SJCRH30 (cell line): ENCODE measurements at places on chromosomes 5 and 9. TPM values are rescaled to one million over a fixed set of nuclear protein-coding genes. Genes with fewer than 3 reads are reported as not detected.

The CD72 gene
- not detected in 2 replicates for total RNA-seq

The TRAF1 gene
- total RNA-seq: 0.25 and 0.26 TPM in 2 replicates

The GABBR2 gene
- total RNA-seq: not detected in 2 replicates

The LCN9 gene
- not detected in 2 replicates for total RNA-seq

The CD180 gene
- not detected in 2 replicates for total RNA-seq

The SPATA31A5 gene
- not detected in 2 replicates for total RNA-seq

The ANP32B gene
- 40.7 and 45.7 TPM in 2 replicates for total RNA-seq

The HAVCR2 gene
- 0.99 and 1.1 TPM in 2 replicates for total RNA-seq

The FBN2 gene
- 43.8 and 45.1 TPM in 2 replicates for total RNA-seq

The ZDHHC11 gene
- 0.94 and 2.1 TPM in 2 replicates for total RNA-seq

The SLC6A19 gene
- total RNA-seq: not detected in 2 replicates

DNA sequence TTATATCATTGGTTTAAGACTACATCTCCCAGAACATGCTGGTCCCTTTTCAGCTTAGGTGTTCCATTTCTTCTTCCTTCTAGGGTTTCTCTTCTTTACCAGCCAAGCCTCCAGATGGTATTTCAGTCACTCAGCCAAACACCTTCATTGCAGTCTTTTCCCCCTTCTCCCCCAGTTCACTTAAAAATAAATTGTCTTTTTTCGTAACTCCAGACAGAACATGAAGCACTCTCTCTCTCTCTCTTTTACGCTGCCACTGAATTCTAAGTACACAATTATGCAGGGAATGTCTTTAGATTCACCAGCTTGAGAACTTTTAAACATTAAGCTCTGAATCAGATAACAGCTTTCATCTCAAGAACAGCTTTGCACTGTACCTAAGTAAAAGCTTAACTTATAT, 419.7 kb upstream of the BRINP1 start:
- DNase-seq: no peak

DNA sequence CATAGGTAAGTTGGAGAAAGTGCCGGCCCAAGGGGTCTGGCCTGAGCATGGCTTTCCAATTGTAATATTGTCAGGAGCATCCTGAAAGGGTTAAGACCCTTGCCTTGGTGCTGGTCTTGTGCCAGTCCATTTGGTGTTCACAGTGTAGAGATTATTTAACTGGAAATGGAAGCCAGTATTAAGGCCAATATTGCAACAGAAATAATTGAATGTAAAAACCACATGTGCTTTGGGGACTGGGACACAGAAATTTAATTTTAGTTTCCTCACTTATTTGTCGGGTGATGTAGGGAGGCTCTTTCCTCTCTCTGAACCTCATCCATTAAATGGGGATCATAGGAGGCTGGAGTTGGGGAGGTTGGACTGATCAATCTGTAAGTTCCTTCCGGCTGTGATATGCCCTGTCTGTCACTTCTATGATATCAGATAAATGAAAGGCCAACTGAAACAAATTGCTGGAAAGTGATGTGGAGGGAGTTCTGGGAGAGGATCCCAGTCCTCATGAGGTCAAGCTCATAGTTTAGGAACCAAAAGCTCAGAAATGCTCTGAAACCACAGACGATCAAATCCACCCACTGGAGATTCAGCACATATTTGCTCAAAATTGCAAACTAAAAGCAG, 54.8 kb upstream of the COL15A1 start:
- DNase-seq: no peak

DNA sequence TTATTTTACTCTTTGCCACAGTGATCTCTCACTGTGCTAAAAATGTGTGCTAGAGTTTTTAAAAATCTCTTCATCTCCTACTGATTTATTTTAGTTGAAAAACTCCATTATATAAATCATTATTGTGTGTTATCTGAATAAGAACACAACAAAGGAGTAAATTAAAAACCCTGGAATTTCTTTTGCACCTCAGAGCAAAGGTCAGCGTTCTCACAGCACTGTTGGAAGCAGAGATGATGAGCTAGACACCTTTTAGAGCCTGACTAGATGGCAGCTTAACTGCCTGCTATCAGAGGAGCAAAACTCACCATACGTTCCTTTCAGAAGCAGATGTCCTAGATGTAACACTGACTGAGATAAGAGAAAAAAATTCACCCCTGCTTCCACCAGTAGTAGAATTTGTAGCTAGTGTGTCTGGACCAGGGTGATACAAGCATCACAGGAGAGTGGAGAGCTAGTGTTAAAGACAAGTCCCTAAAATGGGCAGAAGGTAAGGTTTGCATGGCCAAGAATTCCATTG, 147.1 kb downstream of the ENTREP1 start:
- DNase-seq: no peak

GRCh38 chr5:104955479-104955878, 1392.9 kb upstream of the NUDT12 start:
- DNase-seq: no peak

- DNase-seq: no peak
Observed at GRCh38 chr5:178453224-178453623, 137.0 kb downstream of the COL23A1 start.

- DNase-seq: no peak
Observed at GRCh38 chr5:98419825-98420224, 353.6 kb upstream of the RGMB start.

- DNase-seq: no peak
Observed at GRCh38 chr5:174205939-174206338, 160.4 kb downstream of the NSG2 start.

- DNase-seq: no peak
Observed at GRCh38 chr5:91224969-91225368, 158.1 kb downstream of the ARRDC3 start.

- DNase-seq: no peak
Observed at GRCh38 chr5:35131723-35132122, 84.0 kb upstream of the AGXT2 start.

DNA sequence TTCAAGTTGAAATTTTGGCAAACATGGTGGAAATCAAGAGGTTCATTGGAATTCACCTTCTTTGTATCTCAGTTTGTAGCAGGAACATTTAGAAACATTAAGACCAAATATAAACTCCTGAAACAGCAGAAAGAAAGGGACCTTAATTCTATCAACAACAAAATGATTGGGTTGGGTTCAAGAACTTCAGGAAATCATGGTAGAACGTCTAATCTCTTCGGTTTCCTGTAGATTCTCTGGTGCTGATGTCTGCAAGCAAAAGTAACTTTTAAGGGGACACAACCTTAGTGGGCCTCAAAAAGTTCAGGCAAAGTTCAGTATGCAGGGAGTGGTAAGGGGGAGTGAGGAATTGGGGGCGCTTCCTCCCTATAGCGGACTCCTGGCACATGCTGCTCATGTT, 3.4 kb downstream of the IL33 start:
- DNase-seq: no peak

DNA sequence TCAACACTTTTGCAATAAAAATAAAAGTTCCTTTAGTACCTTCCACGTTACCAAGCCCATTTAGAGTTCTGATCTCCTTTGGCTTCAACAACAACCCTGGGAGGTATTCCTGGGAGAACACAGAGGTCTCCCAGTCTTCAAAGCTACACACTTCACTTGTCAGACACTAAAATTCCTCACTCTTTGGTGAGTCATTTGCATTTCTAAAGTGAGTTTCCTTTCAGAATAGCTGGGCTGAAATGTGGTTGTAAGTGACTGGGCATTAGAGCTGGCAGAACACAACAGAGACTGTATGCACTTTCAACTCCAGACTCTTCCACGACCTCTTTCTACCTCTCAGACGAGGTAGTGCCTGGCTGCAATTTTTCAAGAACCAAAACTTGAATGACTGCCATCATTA, 11.5 kb upstream of the F2RL1 start:
- no peak for DNase-seq

DNA sequence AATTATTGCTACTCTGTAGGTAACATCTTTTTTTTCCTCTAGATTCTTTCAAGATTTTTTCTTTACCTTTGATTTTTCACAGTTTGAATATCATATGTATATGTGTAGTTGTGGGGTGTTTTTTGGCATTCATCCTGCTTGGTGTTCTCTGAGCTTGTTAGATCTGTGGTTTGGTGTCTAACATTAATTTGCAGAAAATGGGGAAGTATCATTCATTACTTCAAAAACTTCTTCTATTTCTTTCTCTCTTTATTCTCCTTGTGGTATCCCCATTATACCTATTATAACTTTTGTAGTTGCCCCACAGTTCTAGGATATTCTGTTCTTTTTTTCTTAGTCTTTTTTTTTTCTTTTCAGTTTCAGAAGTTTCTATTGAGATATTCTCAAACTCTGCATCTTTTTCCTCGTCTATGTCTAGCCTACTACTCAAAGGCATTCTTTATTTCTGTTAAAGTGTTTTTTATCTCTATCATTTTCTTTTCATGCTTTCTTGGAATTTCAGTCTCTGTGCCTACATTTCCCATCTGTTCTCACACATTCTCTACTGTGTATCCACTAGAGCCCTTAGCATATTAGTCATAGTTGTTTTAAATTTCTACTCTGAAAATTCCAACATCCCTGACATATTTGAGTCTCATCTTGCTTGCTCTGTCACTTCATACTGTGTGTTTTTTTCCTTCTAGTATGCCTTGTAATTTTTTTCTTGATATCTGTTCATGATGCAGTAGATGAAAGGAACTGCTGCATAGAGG, 60.1 kb upstream of the GNA14 start:
- no peak for DNase-seq

GRCh38 chr9:113471143-113471542, 7.6 kb downstream of the RGS3 start:
- DNase-seq: no peak

DNA sequence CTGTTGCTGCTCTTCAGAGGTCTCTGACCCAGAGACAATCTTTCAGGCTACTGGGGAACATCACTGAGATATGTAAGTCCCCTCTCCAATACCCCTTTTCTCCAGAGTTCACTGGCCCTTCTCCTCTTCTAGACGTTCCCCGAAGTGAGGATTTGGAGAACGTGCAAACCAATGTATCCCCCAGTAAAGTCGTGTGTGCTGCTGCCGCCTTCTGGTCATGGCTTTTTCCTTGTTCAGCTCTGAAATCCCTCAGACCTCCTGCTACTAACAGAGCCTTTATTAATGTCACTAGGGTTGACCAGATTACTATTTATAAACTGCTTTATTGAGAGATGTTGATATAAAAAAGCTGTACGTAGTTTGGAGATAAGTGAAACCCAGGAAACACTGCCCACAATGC, 1028.6 kb downstream of the CDH9 start:
- DNase-seq: peak; percentile 17

DNA sequence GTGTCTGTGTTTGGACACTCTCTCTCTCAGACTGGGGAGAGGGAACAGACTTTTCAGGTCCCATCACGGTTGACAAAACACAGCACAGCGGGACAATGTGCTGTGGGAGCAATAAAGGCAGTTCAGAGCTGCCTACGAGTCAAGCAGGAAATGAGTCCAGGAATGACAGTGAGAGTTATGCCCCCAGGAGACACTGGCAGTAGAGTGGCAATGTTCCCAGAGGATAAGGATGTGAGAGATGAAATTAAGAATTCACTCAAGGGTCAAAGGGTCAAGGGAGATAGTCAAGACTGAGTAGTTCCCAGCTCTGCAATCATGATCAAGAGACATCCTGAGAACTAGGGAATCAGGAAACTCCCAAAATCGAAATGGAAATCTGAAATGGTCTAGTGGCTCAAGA, 156.1 kb downstream of the LURAP1L start:
- DNase-seq: no peak

DNA sequence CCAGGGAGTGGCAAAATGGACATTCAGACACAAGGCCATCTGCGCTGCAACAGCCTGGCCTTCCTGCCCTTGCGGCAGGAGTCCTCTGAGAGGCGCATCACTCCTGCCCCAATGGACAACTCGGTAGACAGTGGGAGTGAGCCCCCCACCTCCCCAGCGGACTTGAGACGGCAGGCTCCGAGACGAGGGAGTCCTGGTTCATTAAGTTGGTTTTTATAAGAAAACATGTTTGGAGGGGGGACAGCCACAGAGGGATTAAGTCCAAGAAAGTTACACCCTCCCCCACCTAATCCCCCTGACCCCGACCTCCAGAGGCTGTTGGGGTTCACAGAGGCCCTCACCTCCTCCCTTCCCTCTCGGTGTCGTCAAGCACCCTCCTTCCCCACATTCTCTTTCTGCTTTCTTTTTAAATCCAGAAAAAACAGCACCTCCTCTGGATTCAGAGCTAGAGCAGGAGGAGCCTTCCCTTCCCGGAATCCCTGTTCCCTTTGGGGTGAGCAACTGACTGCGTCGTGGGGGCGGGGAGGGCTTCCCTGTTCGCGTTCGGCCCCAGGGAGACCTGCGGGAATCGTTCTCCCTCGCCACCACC, 1.8 kb upstream of the EGR1 start:
- DNase-seq: peak; percentile 58

- DNase-seq: no peak
Observed at GRCh38 chr5:156273325-156273724, 53.6 kb upstream of the SGCD start.

- DNase-seq: no peak
Observed at GRCh38 chr9:113711251-113711650, 164.9 kb upstream of the ZNF618 start.

- DNase-seq: no peak
Observed at GRCh38 chr9:127826253-127826913, 23.7 kb downstream of the FPGS start.

DNA sequence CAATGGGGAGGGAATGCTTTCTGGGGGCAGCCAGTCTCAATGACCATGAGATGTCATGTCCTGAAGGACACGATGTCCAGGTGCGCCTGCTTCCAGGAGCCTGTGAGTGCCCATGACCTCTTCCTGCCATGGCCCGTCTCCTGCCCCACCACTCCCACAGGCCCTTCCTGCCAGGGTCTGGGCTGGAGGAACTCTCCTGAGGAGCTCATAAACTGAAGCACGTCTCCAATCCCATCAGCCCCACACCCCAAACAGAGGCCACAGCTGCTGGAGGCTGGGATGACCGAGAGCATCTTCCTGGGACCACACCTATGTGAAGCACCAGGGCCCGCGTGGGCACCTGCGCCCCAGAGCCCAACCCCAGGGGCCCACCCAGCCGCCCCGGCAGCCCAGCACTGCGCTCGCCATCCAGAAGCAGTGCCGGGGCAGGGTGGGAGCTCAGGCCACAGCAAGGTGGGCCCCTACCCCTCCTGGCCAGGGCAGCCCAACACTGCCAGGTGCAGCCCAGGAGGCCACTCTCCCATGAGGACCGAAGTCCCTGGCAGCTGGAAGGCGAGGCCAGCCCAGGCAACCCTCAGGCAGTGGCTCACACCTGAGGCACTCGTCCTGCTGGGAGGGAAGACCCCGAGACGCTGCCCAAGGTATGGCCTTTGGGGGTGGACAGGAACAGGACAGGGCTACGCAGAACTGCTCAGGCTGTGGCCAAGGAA, 53.9 kb upstream of the UBAC1 start:
- no peak for DNase-seq

DNA sequence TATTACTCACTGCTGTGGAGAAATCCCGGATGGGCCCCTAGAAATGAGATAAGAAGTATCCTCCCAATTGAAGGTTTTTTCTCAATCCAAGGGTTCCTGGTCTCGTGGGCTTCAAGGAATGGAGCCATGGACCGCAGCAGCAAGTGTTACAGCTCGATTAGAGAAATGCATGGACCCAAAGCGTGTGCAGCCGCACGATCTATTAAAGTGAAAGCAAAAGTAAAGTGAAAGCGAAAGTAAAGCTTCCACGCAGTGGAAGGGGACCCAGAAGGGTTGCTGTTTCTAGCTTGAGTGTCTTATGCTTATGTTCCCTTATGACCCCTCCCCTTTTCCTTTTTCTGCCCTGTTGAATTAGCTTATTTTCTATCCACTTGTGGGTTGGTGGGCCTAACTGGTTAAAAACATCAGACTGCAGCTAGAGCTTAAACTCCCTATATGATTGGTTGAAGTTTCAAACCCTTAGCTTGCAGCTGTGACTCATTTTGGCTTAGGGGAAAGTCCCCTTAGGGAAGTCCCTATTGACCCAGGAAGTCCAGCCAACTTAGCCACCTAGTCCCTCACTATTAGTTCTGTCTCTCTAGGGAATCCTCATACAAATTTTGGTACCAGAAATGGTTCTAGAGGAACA, 1111.8 kb downstream of the TAF11L14 start:
- DNase-seq: peak; percentile 62
